ENCODE measurements at places on chromosomes 13 and 19.
A peak's percentile ranks its signal among the peaks of the same experiment; 100 is the strongest.

DNA sequence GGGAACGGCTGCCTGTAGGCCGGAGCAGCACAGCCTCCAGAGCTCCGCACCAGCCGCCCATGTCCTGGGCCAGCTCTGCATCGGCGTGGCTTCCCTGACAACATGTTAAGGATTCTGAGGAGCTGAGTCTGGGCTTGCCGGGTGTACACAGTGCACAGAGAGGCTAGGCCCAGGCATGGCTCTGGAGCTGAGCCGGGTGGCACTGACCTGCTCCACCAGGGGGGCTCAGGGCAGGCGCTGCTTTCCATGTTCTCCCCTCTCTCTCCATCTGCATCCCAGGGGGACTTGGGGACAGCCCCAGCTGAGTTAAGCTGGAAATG is 31.6 kb downstream of the AP1M1 start:
- DNase-seq, result no peak

GRCh38 chr13:51797664-51798488 is 6.1 kb downstream of the DHRS12 start:
- no peak for DNase-seq

DNA sequence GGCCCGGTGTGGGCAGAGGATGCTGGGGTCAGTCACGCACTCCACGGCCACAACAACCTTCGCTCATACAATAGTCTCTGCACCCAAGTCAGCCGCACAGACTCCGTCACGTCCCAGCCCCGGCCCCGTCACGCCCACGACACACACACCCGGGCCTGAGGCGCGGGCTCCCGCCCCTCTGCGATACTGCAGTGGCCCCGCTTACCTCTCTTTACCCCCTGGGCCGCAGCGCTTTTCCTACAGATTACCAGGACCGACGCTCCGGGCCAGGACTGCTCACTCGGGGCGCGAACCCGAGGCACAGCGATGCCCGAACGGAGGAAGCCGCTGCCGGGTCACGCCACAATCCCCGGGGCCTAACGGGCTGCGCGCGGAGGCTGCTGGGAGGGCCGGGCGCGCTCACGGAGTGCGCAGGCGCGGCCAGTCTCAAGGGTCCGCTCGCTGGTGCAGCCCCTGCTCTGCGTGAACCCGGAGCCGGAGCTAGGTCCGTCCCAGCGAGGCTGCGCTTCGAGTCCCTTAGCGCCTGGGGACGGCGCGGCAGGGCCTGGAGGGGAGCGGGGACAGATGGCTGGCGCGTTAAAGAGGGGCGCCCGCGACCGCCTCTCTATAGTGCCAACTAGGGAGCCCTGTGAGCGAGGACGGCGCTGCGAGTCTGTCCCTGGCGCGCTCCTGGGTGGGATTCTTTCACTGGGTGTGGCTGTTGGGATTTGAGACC is at the start of gene ZFP82:
Gene ZFP82, minus strand, starts transcription at position 358 of the 715 bp plus-strand sequence. CDS start 8,855 bp downstream, outside the sequence.
- peak; percentile 57 for DNase-seq

DNA sequence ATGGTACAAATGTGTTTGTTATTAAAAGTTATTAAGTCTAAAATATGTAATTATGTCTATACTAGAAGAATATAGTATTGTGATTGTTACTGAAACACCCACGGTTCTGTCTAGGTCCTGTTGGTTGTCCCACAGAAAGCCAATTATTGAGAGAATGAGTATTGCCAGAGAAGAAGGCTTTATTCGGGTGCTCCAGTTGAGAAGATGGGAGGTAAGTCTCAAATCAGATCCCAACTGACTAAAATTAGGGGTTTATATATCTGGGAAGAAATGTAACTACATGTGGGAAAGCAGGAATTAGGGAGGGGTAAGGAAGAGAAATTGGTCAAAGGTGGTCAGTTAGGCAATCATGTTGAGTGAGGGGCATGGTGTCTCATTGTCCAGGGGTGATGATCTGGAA is 798.4 kb downstream of the PCDH17 start:
- DNase-seq, result no peak

GRCh38 chr13:30735872-30736175 is 481 bp downstream of the ALOX5AP start:
- no peak for DNase-seq

DNA sequence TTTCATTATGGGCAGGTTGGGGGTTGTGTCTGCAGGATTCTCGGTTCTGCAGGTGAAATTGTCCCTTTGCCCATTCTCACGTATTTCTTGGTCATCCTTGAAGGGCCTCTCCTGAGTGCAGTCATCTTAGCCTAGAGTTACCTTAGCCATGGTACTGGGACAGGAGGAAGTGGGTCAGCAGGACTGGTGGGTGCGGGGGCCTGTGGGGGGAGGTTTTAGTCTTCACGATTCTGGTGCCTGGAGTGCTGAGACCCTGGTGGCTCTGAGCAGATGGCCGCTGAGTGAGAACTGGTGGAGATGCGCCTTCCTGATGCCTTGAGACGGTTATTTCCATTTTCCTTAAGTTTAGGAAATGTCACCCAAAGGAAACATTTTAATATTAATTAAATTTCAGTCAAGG is 11.8 kb downstream of the COL4A2 start:
- DNase-seq, result no peak

DNA sequence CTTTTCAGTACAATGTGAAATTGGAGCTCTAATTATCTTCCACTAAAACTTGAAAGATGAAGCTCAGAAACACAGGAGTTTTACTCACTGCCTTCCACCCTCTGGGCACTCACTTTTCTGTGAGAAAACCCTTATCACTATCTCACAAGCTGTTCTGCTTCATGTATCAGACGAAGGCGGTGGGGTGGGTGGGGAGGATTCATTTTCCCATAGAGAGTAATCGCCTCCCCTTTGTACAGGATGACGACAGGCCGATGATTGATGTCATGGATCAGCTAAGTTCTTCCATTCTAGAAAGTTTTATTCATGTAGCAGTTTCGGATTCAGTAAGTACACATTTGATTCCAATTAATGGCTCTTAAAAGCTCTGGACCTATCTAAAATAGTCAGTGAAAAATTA is 139.9 kb downstream of the ZAR1L start:
- no peak for DNase-seq

- peak; percentile 20 for DNase-seq
Observed at GRCh38 chr19:47713046-47714021, at the start of gene EHD2. Gene EHD2 (plus strand): TSS chr19:47713422. CDS start chr19:47716613, 3,191 bp downstream.

DNA sequence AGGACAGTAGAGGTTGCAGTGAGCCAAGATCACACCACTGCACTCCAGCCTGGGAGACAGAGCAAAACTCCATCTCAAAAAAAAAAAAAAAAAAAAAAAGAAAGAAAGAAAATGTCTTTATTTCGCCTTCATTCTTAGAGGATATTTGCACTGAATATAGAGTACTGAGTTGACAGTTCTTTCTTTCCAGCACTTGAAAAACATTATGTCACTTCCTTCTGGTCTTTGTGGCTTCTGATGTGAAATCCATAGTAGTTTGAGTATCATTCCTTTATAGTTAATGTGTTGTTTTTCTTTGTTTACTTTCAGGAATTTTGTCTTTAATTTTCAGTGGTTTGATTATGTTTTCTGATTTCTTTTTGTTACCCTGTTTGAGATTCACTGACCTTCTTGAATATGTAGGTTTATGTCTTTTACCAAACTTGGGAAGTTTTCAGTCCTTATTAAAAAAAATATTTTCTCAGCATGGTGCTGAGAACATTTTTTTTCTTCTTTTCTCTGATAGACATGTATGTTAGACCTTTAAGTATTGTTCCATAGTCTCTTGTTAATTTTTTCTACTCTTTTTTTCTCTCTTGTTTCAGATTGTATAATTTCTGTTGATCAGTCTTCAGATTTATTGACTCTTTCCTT is 50.1 kb downstream of the PCCA start:
- no peak for DNase-seq

DNA sequence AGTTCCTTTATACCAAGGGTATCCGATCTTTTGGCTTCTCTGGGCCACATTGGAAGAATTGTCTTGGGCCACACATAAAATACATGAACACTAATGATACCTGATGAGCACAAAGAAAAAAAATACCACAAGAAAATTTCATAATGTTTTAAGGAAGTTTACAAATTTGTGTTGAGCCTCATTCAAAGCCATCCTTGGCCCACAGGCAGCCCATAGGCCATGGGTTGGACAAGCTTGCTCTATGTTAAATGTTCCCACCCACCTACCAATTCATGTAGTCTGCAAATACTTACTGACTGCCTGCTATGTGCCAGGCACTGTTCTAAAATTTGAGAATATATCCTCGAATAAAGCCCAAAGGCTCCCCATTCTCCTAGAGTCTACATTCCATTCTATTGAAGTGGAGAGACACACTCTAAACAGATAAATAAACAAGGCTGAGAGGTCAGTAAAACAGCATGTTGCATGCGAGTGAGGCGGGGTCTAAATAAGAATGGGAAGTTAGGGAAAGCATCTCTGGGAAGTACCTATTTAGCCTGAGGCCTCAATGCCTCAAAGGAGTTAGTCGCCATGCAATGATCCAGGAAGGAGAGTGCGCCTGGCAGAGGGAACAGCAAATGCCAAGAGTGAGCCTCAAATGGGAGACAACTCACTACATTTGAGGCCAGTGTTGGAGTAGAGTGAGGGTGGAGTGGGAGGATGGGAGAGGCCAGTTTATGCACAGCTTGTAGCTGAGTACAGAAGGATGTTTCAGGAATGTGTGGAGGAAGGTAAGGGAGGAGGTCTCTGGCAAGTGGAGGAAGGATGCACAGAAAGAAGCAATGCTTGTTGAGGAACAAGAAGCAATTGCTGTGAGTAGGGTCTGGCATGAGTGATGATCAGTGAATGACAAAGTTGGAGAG is 52.5 kb upstream of the CLDN10 start:
- no peak for DNase-seq

- no peak for DNase-seq
Observed at GRCh38 chr13:100211016-100211710, 122.3 kb downstream of the PCCA start.

DNA sequence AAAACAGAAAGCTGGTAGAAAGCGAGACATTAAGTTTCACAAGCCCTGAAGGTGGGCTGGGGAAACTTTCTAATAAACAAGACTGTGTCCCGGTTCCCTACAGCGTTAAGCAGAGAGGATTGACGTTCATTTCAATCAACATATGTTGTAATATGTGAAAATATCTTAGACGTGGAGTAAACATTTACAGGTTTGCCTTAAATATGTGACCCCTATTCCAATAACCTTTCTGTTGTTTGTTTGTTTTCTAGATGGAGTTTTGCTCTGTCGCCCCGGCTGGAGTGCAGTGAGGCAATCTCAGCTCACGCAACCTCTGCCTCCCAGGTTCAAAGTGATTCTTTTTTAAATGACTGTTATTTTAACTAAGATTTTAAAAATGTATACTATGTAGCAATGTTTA is 526.2 kb downstream of the SUCLA2 start:
- DNase-seq, result no peak

DNA sequence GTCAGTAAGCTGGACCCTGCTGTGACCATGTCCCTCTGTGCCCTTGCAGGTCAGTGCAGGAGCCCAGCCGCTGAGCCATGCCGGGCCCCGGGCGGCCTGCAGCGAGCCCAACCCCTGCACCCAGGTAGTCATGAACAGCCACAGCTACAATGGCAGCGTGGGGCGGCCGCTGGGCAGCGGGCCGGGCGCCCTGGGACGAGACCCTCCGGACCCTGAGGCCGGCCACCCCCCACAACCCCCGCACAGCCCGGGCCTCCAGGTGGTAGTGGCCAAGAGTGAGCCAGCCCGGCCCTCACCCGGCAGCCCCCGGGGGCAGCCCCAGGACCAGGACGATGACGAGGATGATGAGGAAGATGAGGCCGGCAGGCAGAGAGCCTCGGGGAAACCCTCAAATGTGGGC is 6.9 kb downstream of the KCNN1 start:
- no peak for DNase-seq

- no peak for DNase-seq
Observed at GRCh38 chr19:41492843-41493242, 49.9 kb downstream of the ERICH4 start.

- DNase-seq, result no peak
Observed at GRCh38 chr13:74289861-74290773, 155.9 kb upstream of the KLF12 start.

- no peak for DNase-seq
Observed at GRCh38 chr13:35760735-35761281, 284.3 kb upstream of the MAB21L1 start.
